Activated CD8-positive, alpha-beta memory T cell treated with anti-CD3 and anti-CD28 coated beads, Interleukin-2, amount 10 ng/mL, durations not matched to agents 7 days and 5 days (primary cell): ENCODE measurements at places on chromosomes 11 and 22.

DNA sequence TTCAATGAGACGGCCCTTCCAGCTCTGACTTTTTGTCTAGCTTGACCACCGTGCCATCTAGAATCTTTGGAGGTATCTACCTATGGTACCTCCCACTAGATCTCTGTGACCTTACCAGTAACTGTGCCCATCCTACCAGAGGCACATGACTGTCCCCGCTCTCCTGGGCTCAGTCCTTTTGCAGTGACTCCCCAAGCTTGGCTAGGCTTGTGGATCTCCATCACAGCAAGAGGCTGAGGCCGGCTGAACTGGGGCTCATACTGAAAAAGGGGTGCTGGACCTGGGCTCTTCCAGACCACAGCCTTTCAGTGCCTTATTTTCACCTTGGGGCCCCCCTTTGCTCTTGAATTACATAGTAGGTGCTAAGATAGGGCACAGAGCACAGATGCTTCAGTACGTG, 27.3 kb downstream of the RELT start:
- DNase-seq, result no peak

DNA sequence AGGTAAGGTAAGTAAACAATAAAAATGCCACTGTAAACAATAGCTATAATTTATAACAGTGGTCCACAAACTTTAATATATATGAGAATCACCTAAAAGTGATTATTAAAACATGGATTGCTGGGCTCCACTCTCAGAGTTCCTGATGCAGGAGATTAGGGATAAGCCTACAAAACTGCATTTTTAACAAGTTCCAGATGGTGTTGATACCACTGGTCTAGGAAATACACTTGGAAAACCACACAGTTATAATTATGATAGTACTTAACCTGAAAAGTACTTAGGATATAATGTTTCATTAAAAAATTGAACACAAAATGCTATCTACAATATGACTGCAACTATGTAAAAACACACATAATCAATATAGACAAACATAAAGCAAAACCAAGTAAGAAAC, 20.4 kb downstream of the FCHSD2 start:
- no peak for DNase-seq

DNA sequence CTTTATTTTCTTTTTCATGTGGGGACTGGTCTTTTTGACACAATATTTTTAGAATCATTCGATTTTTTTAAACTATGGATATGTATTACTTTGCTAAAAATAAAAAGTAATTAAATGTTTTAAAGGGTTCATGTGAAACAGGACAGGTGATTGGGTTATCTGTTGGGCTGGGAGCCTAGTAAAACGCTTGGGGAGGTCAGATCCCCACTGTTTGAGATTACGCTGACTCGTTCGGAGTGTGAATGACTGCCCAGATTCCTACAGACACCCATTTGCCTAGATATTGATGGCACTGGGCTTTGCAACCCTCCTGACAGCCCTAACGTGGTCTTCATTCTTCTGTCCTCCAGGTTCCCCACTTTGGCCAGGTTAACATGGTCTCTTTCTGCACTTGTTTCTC, 62.9 kb upstream of the UBASH3B start:
- no peak for DNase-seq

GRCh38 chr11:13105237-13105844, 96.2 kb downstream of the RASSF10 start:
- no peak for DNase-seq

- DNase-seq, result no peak
Observed at GRCh38 chr22:30268331-30268730, 1.7 kb upstream of the OSM start.

- no peak for DNase-seq
Observed at GRCh38 chr22:37932821-37933578, 20.4 kb downstream of the C22orf23 start.
